ENCODE measurements at places on chromosomes 12 and 14. TPM values are rescaled to one million over a fixed set of nuclear protein-coding genes. Genes with fewer than 3 reads are reported as not detected.

The CLEC9A gene
- not detected for total RNA-seq

The ASPG gene
- total RNA-seq, result 0.06 TPM

The YLPM1 gene
- total RNA-seq, result 37.9 TPM

The RHEBL1 gene
- 5.4 TPM for total RNA-seq

The IL23A gene
- 1.0 TPM for total RNA-seq

The TXNDC16 gene
- total RNA-seq, result 1.2 TPM

The NKX2-8 gene
- 3.9 TPM for total RNA-seq

The DAO gene
- not detected for total RNA-seq

The DPY19L2 gene
- total RNA-seq, result 2.1 TPM

The IL31 gene
- total RNA-seq, result not detected

The BEST3 gene
- 1.2 TPM for total RNA-seq

The NUP107 gene
- 66.8 TPM for total RNA-seq

The ACTR10 gene
- 54.2 TPM for total RNA-seq

The OAS1 gene
- 56.9 TPM for total RNA-seq

The ORAI1 gene
- total RNA-seq, result 23.6 TPM

The BCAT1 gene
- 8.8 TPM for total RNA-seq

The ZDHHC22 gene
- total RNA-seq, result 0.46 TPM

The TMCC3 gene
- total RNA-seq, result 0.99 TPM

The NR4A1 gene
- total RNA-seq, result 30.0 TPM

The BTBD6 gene
- 41.5 TPM for total RNA-seq

The FGF6 gene
- total RNA-seq, result not detected

The ESR2 gene
- 0.03 TPM for total RNA-seq

The FOXG1 gene
- total RNA-seq, result 0.14 TPM

The ANO4 gene
- not detected for total RNA-seq

The BIN2 gene
- total RNA-seq, result 0.07 TPM

The TMEM132D gene
- total RNA-seq, result not detected

The RNASE4 gene
- 8.9 TPM for total RNA-seq

The TMEM179 gene
- total RNA-seq, result 0.28 TPM

The MED6 gene
- total RNA-seq, result 57.7 TPM

The SMAGP gene
- 20.2 TPM for total RNA-seq

The TPH2 gene
- total RNA-seq, result not detected

All from A549 treated with CORT108297 at 1 μM for 4 hours (cell line).